ENCODE measurements at places on chromosomes 7 and 10.
A peak's percentile ranks its signal among the peaks of the same experiment; 100 is the strongest.

DNA sequence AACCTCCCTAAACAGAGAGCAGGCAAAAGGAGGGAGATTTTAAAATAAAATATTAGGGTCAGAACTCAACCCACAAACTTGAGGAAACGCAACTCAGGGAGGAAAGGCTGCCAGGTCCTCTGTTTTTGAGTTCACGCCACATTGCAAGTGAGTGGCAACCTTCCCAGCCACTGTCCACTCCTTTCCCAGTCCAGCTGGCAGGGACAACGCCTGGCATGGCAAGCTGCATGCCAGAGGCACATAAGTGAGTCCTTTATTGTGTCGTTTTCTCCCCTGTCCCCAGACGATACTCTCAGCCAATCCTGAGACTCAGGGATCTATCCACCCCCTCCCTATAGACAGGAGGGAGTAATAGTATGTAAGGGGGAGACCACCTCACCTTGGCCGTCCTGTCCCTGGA, 22.4 kb downstream of the FBXW4 start:
- no peak for DNase-seq

GRCh38 chr10:127080317-127080716, 116.1 kb downstream of the INSYN2A start:
- no peak for DNase-seq

- DNase-seq: no peak
Measured at GRCh38 chr7:139427788-139428187, 55.7 kb downstream of the KLRG2 start.

GRCh38 chr7:76294344-76295024, 8.0 kb upstream of the HSPB1 start:
- DNase-seq: peak; percentile 95

- DNase-seq: no peak
Measured at GRCh38 chr10:77390481-77390891, 247.1 kb downstream of the KCNMA1 start.

DNA sequence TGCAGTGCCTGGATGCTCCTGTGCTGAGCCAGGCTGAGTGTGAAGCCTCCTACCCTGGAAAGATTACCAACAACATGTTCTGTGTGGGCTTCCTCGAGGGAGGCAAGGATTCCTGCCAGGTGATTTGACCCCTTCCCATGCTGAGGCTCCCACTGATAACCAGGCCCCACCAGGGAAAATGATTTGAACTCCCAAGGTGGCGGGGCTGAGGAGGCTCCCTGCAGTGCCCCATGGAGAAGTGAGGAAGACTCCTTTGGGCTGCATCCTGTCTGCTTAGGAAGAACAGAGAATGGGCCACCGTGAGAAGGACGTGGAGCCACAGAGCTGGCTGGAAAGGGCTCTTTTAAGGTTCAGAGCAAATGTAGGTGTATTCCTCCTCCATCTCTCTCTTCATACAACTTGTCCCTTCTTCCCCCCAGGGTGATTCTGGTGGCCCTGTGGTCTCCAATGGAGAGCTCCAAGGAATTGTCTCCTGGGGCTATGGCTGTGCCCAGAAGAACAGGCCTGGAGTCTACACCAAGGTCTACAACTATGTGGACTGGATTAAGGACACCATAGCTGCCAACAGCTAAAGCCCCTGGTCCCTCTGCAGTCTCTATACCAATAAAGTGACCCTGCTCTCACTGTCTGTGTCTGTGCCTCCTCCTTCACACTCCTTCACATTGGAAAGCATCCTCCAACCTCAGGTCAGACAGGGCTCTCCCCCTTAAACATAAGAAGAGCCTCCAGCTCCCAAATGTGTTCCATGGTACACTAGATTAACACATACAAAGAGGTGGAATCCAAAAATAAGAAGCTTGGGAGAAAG, 3.4 kb downstream of the PRSS2 start:
- no peak for DNase-seq

GRCh38 chr10:93995598-93996271, 2.0 kb downstream of the PLCE1 start:
- DNase-seq: no peak

- no peak for DNase-seq
Measured at GRCh38 chr10:18469125-18469524, 182.3 kb downstream of the NSUN6 start.

DNA sequence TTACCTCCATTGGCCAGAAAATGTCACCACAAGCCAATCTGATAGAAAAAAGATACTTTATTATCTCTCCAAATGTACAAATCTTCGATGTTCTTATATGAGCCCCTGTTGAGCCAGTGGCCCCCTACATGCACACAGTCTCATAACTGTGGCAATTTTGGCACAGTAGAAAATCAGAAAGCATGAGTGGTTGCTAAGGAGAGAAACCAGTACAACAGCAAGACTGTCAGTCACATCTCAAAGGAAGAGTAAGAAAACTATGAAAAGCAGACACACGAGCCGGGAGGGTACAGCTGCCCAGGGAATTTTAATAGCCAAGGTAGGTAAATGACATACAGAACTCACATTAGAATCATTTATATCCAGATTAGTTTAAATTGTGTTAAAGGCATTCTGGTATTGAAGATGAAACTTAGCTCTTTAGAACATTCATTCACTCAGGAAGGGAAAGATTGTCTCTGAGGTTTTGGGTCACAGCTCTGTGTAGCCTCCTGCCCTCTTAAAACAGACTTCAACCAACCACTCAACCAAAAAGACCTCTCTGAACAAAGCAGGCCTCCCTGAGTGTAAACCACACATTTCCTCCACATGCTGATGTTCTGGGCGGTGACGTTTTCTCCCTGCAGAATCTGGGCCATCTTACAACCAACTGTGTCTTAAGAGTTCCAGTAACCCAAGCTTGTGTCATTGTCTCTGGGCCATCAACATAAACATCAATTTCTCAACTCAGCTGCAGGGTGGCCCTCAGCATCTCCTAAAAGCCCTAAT, 80.8 kb upstream of the ADAM12 start:
- no peak for DNase-seq

DNA sequence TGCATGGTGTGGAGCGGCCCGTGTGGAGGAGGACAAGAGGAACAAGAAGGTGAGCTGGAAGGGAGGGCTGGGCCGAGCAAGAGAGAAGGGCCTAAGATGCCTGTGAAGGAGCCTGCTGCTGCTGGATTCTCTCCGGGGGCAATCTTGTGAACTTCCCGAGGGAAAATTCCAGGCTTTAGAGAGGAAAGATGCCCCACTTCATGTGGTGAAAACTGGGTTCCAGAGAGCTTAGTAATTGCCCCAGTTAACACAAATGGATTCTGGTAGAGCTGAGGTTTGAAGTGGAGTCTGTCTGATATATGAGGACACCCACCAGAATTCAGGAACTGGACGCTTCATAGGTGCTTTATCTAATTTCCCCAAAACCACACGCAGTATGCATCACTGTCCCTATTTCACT, 114.1 kb upstream of the ZMIZ1 start:
- DNase-seq: no peak

- DNase-seq: no peak
Measured at GRCh38 chr7:2597273-2597640, 34.5 kb upstream of the TTYH3 start.

DNA sequence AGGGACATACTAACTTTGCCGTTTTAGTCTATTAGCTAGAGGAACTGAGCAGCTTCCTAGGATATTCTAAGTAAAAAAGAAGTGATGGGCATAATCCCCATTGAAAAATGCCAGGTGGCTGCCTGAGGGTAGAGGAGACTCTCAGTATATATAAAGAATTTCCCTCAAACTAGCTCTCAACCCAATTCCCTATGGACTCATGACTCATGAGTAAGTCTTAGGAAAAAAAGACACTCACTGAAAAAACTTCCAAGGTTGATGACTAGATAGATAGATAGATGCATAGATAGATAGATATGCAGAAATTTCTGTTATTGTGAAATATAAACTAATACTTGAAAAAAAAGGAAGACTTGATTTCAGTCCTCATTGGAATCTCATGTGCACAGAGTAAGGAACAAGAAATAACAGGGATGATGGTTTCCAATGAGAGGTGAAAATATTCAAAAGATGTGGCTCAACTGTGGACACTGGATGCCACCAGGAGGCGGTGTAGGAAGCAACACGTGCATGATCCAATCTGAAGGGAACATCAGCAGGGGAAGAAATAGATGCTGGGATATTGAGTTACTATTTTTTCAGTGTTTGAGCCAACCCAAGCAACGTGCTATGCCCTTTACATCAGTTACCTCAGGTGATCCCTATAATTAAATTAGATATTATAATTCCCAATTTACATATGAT, 711.0 kb upstream of the LRRTM3 start:
- no peak for DNase-seq

DNA sequence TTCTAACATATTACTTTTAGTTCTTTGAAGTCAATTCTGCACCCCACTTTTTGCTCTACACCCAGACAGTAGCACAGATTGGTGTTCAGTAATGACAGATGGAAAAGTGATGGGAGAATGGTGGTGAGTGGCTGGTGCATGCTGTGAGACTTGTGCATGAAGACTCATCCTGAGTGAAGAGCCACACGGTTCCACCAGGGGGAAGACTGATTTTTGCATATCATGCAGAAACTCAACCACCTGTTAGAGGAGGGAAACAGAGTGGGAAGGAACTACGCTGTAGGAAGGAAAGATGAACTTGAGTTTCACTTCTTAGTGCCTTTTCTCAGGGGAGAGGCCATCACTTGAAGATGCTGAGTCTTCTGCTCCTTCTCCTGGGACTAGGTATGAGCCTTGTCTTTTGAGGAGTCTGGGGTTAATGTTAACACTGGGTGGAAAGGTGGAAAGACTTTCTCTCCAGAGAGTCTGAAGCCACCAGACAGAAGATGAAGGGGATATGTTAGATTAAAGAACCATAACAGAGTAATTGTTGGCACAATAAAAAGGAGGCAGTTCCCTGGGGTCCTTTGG, 9.3 kb upstream of the PRSS1 start:
- no peak for DNase-seq

DNA sequence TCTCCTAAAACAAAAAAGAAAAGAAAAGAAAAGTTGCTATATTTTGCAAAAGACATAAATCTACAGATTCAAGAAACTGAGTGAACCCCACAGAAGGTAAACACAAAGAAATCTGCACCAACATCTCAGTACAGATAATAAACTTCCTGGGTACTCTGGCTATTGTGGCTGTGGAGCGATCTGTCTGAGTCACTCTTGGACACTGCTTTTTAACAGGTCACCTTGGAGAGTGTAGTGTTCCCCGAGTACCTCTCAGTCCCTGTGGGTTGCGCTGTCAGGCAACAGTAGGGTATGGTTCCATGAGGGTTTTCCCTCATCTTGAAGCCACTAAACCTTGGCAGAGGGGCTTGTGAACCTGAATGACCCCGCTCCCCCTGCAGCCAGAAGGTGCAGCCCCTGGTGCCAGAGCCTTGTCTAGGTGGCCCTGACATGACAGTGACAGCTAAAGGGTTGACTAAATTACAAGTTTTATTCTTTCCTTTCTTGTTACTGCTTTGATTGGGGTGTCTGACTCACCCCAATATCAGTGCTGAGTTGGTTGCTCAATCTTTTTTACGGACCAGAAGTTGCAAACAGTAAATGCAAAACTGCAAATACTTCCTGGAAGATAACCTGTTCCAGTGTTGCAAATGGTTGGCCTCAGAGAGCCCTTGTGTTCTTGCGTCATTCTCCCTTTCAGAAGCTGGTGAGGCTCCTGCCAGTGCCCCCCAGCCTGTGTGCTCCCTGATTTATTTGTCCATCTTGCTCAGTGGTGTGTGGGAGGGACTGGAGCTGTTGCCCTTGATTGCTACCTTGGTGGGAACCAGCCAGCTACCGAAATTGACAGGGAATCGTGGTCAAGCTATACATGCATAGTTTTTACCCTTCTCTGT, 30.6 kb downstream of the POR start:
- no peak for DNase-seq

DNA sequence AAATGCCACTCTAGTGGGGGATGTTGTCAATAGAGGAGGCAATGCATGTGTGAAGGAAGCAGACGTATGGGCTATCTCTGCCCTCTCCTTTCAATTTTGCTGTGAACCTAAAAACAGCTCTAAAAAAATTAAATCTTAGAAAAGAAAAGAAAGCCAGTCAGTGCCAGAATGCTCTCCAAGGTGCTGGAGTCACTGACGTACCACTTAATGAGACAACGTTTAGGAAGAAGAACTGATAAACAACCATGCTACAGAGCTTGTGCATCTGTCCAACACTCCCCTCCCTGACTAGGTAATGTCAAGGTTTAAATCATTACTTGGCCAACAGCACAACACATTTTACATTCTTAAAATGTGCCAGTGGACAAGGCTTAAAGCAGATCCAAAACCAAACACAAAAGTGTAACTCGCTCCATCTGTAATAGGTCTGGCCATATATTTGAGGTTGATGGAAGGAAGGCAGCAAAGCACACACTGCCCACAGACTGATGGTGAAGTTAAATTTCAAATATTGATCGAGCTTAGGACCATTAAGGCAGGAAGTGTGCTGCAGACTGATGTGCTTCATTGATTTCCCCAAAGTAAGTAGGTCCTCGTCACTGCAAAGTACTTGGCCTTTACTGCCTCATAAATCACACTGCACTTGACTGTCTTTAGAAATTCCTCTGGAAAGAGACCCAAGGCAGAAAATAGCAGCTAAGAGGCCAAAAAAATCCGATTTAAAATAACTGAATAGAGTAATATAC, 15.5 kb downstream of the ARMH3 start:
- no peak for DNase-seq

DNA sequence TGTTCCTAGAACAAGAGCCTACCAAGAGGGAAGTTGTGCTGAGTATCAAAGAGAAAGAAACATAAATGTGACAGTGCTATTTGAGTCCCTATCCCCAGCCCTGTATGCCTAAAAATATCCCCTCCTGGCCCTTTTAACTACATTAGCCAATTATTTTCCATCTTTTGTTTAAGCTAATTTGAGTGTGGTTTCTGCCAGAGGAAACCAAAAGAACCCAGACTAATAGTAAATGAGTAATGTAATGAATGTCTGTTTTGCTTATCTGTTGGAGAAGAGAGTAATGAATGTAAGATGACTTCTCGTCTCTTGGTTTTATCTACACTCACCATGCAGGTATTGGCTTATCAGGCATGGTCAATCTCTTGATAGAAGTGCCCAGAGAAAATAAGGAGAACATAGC, 134.4 kb upstream of the CDK1 start:
- DNase-seq: no peak

DNA sequence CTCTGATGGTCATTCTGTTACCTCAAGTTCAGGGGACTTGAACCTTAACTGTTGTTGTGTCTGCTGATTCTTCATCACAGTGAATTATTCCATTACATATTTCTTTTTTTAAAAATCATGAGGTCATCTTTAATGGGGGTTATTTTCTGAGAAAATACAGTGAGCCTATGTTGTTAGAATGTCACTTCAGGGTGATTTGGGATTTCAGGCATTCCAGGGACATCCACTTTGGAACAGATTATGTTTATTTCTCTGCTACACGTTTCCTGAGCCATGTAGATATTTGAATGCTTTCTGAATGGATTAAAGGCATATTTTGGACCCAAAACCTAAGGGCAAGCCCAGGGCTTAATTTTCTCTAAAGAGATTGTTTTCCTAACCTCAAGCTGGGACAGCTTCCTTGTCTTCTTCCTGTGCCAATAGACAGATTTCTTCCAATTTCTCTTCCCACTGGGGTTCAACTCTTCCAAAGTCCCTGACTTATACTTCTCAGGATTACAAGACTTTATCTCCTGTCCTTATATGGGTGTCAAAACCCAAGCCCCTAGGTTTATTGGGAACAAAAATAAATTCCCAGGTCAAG, 271.7 kb downstream of the ARHGAP12 start:
- no peak for DNase-seq

Data from NCI-H2081 (cell line).